HuH-7.5 (cell line): ENCODE measurements at places on chromosomes 6 and 20.

GRCh38 chr6:49326347-49326746 lies 136.7 kb downstream of the MMUT start:
- DNase-seq = no peak

- DNase-seq = no peak
Observed at GRCh38 chr20:10007747-10008146, 27.0 kb upstream of the ANKEF1 start.

- DNase-seq = no peak
Observed at GRCh38 chr20:35465976-35466375, 10.6 kb downstream of the CEP250 start.

DNA sequence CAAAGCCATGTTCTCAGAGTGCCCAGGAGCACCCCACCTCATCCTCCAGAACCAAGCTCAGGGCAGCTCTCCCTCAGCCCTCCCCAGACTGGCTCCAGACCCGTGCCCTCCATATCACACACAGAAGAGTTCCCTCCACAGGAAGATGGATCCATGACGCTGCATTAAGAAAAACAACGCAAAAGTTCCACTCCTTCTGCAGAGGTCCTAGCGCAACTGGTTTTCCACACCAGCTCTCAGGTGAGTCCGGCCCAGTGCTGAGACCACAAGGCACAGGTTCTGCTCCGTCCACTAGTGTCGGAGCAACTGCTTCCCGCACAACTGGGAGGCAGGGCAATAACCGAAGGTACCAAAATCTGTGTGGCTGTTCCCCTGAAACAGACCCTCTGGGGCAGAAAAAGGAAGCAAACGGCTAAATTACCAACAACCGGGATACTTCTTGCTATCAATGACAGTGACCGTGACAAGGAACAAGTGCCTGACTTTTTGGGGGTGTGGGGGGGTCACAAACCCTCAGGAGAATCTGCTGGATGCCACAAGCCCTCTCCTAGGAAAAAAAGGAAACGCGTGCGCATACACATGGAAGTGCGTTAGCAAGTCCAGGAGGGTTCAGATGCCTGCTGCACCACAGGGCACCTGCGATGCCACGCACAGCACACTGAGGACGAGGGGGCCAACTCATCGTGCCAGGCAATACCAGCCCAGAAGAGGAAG lies 49.2 kb downstream of the MYH7B start:
- DNase-seq = no peak

- DNase-seq = no peak
Observed at GRCh38 chr6:22556266-22556665, 13.1 kb upstream of the HDGFL1 start.

GRCh38 chr20:44039741-44040140 lies 125.1 kb downstream of the TOX2 start:
- DNase-seq = no peak

GRCh38 chr6:121666814-121667213 lies 231.4 kb downstream of the GJA1 start:
- DNase-seq = no peak

GRCh38 chr6:27662769-27663168 lies 189.9 kb upstream of the ZNF184 start:
- no peak for DNase-seq

DNA sequence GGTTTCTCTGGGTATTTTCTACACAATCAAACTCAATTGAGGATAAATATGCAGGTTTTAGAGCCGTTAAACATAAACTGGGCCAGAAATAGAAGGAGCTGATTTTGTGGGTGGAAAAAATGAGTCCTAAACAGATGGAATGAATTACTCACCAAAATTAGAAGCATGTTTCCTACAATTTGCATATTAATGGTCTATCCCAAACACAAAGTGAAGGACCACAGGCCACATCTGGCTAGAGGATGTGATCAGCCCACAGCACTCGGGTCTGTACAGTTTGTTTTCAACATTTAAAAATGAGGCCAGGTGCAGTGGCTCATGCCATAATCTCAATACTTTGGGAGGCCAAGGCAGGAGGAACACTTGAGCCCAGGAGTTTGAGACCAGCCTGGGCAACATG lies 296.3 kb downstream of the PREX1 start:
- no peak for DNase-seq

- no peak for DNase-seq
Observed at GRCh38 chr6:9521152-9521530, 893.7 kb downstream of the TFAP2A start.

- no peak for DNase-seq
Observed at GRCh38 chr20:9480066-9480465, 34.3 kb upstream of the LAMP5 start.

DNA sequence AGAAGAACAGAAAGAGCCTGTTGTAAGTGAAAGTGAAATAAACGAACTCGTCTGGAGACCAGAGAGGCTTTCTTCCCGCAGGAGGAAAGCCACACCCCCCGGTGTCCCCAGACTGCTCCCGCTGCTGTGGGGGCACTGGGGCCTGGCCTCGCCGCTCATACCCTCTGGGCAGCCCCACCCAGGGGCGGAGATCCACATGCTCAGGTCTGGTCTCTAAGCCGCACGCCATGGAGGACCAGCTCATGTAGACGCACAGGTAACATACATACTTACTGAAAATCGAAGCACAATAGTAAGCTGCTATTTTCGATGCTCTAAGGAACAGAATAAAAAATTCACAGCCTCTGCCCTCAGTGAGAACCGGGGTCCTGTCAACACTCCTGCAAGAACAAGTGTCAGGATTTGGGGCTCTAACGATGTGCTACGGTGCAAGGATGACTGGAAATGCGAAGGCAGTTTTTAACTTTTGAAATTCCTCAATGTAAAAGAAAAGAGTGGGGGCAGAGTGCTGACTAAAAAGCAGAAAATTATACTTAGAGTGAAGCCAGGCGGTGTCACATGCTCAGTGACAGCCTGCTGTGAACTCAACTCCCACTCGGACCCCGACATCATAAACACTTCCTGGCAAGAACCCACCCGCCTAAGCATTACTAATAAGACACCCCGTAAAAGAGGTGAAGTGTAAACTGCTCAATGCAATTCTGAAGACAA lies 110.5 kb downstream of the IRF4 start:
- no peak for DNase-seq

- no peak for DNase-seq
Observed at GRCh38 chr6:42420741-42421140, 31.0 kb downstream of the TRERF1 start.

GRCh38 chr6:89085409-89086205 lies 5.1 kb downstream of the PNRC1 start:
- DNase-seq = no peak

DNA sequence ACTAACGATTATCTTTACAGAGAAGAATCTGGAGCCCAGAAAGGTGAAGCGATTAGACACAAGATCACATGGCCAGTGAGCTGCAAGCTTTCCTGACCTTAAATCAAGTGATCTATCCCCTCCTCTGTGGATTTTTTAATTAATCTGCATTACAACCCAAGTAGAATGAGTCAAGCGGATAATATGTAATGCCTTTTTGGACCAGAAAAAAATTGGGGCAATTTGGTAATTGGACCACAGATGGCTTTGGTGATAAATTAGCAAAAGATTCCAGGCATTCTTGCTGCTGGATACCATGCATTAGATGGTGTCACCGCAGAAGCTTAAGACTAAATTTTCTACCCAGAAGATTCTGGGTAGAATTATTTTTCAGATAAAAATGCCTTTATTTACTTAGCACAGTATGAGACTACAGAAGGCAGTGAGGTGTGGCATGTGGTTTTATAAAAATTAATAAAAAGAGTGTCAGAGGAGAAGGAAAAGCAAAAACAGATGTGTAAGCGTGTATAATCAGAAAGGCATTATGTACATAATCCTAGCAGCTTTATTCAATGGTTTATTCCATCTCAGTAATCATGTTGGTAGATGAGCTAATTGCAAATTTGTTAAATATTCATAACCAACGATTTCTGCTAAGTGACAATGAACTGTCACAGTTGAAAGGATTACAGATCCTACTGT lies 53.9 kb upstream of the PCSK2 start:
- DNase-seq = no peak

DNA sequence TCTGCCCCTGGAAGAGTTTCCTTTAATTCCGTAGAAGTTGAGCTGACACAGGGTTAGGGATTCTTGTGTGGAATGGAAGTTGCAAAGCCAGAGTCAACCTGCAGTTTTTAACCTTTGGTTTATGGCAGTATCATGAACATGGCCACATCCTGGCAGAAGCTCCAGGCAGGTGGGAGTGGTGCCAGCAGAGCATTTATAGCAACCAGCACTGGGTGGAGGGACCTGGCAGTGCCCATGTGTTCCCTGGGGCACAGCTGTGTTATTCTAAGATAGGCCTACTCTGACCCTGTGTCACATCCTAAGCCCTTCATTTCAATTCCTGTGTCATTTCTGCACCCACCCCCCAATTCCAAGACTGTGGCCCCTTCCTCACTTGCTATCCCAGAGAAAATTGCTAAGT lies 26.1 kb upstream of the ZNF831 start:
- DNase-seq = no peak

DNA sequence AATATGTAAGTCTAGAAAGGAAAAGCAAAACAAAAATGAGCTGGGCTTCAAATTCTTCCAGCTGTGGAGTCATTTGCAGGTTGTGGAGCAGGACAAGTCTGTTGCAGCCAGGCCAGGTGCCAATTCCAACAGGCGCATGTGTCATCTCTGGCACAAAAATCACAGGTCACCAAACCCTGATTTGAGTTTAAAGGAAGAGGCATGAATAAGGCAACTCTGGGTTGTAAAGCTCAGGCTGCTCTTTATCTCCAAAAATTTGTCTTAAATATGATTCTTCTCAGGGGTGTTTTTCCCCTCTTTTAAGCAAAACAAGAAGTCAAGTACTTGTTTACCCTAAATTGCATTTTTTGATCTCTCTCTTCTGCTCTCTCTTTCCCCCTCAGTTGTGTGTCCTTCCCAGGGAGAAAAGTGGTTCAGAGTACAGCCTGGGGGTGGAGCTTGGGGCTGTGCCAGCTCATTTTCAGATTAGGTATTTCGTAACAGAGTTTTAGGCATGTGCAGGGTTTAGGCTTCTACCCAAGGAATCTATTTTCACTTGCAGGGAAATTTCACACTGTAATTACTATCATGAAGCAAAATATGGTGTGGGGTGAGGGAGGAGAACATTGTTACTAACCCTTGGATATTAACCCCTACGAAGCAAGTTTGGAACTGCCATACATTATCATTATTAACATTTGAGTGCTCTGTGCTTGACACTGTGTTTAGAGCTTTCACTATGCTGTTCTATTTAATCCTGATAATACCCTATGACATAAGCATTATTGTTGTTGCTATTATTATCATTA lies 8.3 kb upstream of the NCOA3 start:
- peak; percentile 90 for DNase-seq

DNA sequence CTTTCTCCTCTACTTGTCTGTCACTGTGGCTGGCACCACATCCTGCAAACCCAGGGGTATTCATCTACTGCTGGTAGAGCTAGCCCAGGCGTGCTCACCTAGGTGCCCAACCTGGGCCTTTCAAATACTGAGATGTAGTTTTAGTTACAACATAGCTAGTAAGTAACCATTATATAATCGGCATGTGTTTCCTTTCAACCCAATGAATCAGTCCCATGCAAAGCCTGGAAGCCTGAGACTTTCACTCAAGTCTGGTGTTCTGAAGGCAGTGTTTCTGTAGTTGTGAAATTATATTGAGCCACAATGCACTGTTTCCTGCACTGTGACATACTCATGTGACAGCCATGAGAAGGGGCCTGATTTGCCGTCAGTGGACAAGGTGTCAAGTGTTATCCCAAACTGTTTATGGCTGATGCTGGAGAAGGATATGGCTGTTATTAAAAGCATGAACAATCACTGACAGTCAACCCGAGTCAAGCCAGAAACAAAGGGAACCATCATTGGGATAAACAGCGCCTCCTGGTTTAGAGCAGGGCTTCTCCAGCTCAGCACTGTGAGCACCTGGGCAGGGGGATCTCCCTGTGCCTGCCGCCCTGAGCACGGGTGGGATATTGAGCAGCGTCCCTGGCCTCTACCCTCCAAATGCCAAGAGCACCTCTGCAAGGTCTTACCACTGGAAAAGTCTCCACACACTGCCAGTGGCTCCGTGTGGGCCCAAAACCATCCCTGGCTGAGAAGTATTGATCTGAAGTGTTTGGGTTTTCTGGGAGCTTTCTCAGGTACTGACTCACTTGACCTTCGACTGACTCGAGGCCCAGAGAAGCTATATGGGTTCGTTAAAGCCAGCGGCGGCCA lies 1.6 kb downstream of the PSMA7 start:
- DNase-seq = peak; percentile 67

DNA sequence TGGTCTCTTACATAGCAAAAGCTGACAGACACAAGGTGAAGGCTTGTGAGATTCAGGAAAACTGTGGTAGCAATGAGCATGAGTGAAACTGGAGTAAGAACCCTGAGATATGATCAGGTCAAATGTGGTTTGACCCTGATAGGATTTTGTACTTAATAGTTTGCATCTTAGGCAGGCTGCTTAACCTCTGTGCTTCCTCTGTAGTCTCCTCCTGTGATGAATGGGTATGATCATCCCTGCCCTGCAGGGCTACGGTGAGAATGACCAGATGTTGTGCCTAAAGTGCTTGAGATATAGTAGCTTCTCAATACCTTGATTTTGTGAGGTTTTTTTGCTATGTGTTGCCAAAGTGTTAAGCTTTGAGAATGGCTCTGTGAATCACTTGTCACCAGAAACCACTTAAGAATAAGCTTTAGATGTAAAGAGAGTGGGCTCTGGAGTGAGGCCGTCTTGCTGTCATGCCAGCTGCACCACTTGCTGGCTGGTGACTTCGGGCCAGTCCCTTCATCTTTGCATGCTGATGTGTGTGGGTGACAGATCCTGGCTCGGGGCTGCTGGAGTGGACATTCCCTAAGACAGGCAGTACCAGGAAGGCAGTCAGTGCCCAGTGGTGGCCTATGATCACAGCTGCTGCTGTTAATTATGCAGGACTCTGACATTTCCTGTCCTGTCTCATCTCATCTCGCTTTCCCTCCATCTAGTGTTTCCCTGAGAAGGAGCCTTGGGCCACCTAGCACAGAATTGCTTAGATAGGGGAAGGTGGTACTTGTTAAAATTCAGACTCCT lies 254.7 kb downstream of the NFATC2 start:
- no peak for DNase-seq

- no peak for DNase-seq
Observed at GRCh38 chr20:8635837-8636236, 433.1 kb upstream of the PLCB4 start.
